ENCODE measurements at places on chromosomes 5 and 9. TPM values are rescaled to one million over a fixed set of nuclear protein-coding genes. Genes with fewer than 3 reads are reported as not detected.

The FBP1 gene
- not detected for total RNA-seq

The ROR2 gene
- total RNA-seq: 1.8 TPM

The WNT8A gene
- total RNA-seq: not detected

The FCHO2 gene
- 12.8 TPM for total RNA-seq

The HMMR gene
- total RNA-seq: 28.2 TPM

The SHOC1 gene
- not detected for total RNA-seq

The OMD gene
- not detected for total RNA-seq

The C5orf22 gene
- 17.4 TPM for total RNA-seq

The GGTA1 gene
- total RNA-seq: not detected

The POLE3 gene
- total RNA-seq: 110 TPM

The ZNF484 gene
- total RNA-seq: 1.8 TPM

The GZMA gene
- total RNA-seq: not detected

The NUTM2G gene
- not detected for total RNA-seq

The NIPBL gene
- 15.5 TPM for total RNA-seq

The CDX1 gene
- not detected for total RNA-seq

The ANKRD18B gene
- 4.6 TPM for total RNA-seq

The ZFP37 gene
- 1.3 TPM for total RNA-seq

The RELL2 gene
- 2.9 TPM for total RNA-seq

The SLC34A3 gene
- not detected for total RNA-seq
